ENCODE measurements at places on chromosomes 1 and 21. TPM values are rescaled to one million over a fixed set of nuclear protein-coding genes. Genes with fewer than 3 reads are reported as not detected.

Gene CFHR4
- total RNA-seq, result not detected

Gene FLG2
- not detected for total RNA-seq

Gene S100B
- not detected for total RNA-seq

Gene FMO4
- 0.31 TPM for total RNA-seq

Gene TNFRSF4
- total RNA-seq, result not detected

Gene KHDRBS1
- 134 TPM for total RNA-seq

Gene KRTAP21-2
- not detected for total RNA-seq

Gene FAM177B
- total RNA-seq, result not detected

Gene SLC30A2
- total RNA-seq, result 0.40 TPM

Gene CRYAA
- total RNA-seq, result not detected

Gene CLCA1
- total RNA-seq, result not detected

Gene OR10J4
- total RNA-seq, result not detected

Gene YARS1
- total RNA-seq, result 59.5 TPM

Gene TIAM1
- total RNA-seq, result 0.63 TPM

Gene PRRX1
- total RNA-seq, result not detected

Gene TDRD10
- not detected for total RNA-seq
